Liver (tissue), 10 donors: ENCODE measurements at places on chromosomes 11 and 22.
A peak's percentile ranks its signal among the peaks of the same experiment; 100 is the strongest.

- no peak for DNase-seq
Measured at GRCh38 chr11:87083029-87083428, 45.3 kb downstream of the TMEM135 start.

- no peak for DNase-seq
Measured at GRCh38 chr11:82750643-82751139, 17.0 kb upstream of the FAM181B start.

DNA sequence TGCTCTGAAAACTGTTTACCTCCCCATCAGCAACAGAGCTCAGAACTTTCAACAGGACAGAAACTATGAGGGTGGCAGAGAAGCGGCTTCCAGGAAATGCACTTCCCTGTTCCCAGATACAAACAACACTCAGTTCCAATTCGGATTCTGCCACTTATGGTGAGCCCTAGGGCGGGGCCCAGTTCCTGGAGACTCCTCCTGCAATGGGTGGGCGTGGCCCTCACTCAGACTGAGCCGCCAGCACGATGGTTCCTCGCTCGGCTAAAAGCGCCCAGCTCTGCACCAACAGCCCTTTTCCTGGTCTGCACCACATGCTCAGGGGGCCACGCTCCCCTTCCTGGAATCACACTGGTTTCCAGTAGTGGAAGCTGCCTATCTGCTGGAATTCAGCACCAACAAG, 314.1 kb downstream of the CTTN start:
- no peak for DNase-seq

DNA sequence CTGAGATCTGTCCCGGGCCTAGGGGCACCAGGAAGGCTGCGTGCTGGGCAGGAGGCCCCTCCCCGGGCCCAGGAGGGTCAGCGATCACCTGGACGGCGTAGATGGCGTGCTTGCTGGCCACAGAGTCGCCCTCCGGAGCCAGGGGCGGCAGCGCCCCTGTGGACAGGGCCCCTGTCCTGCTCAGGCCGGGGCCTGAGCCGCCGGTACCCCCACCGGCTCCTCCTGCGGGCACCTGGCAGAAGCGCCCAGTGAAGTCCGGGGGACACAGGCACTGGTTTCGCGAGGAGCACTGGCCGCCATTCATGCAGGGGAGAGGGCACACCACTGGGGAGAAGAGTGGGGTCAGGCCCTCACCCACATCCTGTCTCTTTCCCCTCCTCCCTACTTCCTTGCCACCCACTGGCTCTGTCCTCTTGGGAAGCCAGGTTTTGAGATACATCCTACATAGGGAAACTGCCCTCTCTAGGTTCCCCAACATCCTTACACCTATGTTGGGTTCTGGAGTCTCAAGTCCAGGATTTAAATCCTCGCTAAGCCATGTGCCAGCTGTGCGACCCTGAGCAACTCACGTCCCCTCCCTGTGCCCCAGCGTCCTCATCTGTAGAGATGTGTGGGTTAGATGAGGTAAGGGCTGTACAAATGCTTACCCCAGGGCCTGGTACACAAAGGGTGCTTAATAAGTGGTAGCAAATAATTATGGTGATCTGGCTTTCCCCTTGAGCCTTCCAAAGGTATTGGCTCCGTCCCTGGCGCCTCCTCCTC, 3.9 kb downstream of the LTBP3 start:
- no peak for DNase-seq

GRCh38 chr11:68313574-68314202, 1.3 kb downstream of the LRP5 start:
- no peak for DNase-seq

DNA sequence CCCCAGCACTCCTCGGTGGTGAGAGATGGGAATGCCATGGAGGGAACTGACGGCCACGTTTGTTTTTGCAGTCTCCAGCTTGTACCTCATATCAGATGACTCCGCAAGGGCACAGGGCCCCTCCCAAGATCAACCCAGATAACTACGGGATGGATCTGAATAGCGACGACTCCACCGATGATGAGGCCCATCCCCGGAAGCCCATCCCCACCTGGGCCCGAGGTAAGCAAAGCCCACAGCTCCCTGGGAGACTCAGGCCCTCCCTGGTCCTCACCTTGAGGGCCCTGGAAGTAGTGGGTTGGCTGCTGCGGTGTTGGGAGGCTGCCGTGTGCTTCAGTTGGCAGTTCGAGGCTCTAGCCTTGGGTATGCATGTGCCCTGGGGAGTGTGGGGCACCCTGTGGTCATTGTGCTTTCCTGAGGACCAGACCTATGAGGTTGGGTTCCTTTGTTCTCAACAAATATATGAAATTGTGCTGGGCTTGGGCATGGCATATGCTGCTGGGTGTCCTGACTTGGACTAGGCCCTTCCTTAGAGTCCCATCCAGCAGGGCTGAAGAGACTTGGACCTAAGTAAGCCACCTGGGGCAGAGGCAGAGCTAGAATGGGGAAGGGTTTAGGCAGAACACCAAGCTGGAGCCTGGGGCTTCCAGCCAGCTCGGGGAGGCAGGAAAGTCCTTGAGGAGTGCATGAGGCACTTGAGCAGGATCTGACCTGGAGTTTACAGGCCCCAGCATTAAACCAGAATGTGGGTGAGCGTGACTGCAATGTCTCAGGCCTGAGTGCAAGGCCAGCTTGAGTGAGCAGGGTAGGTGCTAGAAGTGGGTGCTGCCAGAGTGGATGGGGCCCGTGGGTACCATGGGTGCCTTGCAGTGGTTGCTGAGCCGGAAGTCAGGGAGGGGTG, 26.4 kb downstream of the INCENP start:
- DNase-seq: peak; percentile 27

DNA sequence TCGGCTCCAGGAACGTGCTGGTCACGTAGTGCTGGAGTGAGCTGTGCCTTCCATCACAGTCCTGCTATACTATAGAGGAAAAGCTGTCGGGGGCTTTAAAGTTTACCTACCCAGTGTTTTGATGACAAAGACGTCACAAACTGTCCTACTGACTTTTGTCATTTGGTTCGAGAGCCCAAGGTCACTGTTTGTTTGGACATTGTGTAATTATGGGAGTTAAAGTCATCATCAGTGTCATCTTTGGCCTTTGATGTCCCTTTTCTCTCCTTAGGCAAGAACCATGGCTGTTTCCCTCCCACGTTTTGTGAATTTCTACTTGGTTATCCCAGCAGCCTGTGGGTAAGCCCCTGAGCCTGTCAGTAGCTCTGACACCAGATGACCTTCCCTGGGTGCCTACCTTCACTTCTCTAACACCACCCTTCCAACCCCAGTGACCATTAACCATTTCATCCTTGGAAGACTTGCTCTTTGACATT, 59.3 kb downstream of the SLC1A2 start:
- DNase-seq: no peak

DNA sequence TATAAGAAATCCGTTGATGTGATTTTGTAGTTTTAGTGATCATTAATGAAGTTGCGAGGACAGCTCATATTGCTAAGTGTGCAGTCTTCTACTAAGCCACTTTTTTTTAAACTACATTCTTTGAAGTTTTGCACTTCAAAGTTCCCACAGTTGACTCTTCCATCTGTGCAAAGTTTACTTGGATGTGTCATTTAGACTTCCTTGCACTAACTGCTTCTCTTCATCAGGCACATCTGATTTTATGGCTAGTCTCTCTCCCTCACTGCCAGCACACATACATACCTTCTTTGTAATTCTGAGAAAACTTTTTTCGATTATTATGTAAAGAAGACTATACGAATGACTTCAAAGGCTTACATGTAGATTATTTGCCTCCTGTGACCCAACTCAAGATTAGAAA, 250.0 kb downstream of the DYNC2H1 start:
- no peak for DNase-seq

DNA sequence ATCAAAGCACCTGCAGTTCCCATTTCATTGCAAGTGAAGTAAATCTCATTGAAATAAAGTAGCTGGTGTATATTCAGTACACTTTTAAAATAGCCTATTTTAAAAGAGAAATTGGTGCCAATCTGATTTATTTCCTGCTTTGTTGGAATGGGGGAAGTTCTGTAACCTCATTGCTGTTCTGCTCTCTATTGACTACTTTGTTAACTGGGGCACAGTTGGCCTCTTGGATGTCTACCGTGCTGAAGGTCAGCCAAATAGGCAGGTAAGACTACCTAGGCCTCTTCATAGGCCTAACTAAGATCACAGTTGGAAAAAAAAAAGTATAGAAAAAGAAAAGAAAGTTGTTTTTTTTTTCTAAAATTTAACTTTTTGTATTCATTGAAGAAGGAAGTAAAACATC, 9.2 kb downstream of the CTNND1 start:
- no peak for DNase-seq

DNA sequence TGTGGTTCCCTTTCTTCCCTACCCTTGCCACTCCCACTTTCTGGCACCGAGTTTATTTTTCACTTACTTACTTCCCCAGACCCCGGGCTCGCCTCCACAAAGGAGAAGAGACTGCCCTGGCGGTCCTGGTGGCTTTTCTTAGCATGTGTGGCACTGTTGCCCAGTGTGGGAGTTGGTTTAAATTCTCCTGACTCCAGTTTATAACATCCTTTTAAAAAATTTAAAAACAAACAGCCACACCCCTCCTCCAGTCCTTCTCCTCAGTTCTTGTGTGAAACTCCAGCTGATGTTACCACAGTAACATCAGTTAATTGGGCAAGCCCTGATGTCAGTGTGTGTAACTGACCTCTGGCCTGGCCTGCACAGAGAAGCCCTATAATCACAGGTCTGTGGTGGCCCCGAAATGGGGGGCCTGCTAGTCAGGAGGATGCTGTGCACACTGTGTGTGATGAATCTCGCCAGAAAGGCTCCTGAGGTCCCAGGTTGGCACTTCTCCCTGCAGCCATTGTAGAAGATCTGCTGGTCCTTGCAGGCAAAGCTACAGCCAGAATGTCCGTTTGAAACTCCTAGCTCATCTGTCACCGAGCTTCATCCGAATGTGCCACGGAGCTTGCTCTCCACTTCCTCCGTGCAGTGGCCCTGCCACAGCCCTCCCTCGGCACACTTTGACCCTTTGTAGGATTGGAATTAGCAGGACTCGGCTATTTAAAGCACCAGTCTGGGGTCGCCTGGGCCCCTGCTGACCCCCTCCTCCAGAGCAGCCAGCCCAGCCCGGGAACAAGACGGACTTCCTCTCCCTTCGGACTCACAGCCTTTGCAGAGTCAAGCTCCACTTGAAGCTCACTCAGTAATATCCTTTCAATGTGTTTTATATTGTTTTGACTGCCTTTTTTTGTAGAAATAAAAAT, 7.6 kb downstream of the YDJC start:
- DNase-seq: no peak

GRCh38 chr22:41995211-41995610, 3.4 kb upstream of the WBP2NL start:
- no peak for DNase-seq

DNA sequence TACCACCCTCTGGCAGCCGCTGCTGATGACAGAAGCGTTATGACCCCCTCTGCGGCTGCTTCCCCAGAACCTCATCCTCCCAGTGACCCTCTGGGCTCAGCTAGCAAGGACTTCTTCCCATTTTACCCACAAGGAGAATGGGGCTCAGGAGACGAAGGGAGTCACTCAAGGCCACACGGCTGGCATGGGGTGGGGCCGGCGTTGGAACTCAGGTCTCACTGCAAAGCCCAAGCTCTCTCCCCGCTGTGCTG, 16.8 kb upstream of the SUN2 start:
- no peak for DNase-seq

GRCh38 chr22:24069721-24070120, 58.6 kb downstream of the CABIN1 start:
- no peak for DNase-seq

DNA sequence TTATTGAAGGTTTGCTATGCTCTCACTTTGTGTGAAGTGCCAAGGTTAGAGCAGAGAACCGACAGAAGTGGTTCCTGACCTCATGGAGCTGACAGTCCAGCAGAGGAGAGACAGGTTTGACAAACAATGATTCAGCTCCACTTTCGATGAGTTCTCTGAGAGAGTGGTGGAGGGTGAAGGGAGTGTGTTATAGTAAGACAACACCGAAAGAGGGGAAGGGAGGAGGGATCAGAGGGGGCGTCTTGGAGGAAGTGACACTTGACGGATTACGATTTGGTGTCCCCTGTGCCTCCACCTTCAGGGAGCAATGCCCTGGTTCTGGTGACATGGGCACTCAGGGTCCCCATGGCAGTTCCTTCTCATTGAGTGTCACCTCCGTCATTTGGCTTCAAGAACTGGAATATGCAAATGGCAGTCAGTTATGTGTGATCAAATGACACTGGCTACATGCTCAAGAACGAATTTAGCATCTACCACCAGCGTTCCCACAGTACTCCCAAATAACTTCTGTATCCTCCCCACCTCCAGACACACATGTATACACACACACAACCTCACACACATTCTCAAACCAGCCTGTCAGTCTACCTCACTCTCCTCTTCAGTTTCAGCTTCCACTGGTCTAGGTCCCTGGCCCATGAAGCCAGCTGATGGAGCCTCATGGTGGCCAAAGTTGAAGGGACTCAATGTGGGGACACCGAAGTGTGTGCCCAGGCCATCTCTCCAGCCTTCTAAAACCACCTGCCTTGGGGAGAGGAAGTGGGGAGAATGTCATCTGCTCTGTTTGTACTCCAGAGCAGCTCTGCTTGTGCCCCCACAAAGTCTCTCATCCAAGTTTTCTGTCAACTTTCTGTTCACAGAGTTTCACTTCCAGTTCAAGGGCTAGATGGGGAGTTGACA, 31.4 kb upstream of the NUP160 start:
- DNase-seq: no peak

- no peak for DNase-seq
Measured at GRCh38 chr11:7454854-7455253, 30.5 kb upstream of the OLFML1 start.

- DNase-seq: no peak
Measured at GRCh38 chr11:47553406-47553743, 443 bp upstream of the CELF1 start.

DNA sequence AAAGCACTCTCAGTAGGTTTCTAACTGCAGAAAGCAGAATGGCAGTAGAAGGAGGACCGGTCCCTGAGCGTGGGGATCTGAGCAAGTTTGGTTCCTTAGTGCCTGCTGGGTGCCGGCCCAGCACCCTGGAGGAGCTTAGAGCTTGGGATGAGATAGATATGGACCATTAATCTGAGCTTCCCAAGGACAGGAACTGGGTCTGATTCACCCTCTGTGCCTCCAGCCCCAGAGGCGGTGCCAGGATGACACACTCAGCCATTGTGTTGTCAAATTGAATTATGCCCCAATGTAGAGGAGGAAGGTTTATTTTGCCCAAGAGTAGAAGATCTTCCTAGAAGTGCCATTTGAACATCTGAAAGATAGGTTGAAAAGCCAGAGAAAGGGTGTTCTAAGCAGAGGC, 4.3 kb downstream of the ZC3H7B start:
- DNase-seq: no peak

- DNase-seq: no peak
Measured at GRCh38 chr11:61985869-61986268, 18.4 kb upstream of the FTH1 start.
